Lung (tissue), 17 donors: ENCODE measurements at places on chromosomes 16 and 17. TPM values are rescaled to one million over a fixed set of nuclear protein-coding genes. Genes with fewer than 3 reads are reported as not detected.

The TBC1D3C gene
- total RNA-seq: not detected

The ABCA9 gene
- 24.7 TPM for total RNA-seq

The SPN gene
- total RNA-seq: 52.5 TPM

The SMIM36 gene
- total RNA-seq: not detected

The HGS gene
- total RNA-seq: 128 TPM

The TNFRSF17 gene
- 3.2 TPM for total RNA-seq

The NLRC5 gene
- total RNA-seq: 24.3 TPM

The GTF3C1 gene
- total RNA-seq: 71.1 TPM

The ZNF423 gene
- total RNA-seq: 4.9 TPM

The KRTAP1-1 gene
- total RNA-seq: not detected

The WFIKKN1 gene
- 0.31 TPM for total RNA-seq

The JPH3 gene
- total RNA-seq: 0.21 TPM

The KRTAP4-1 gene
- not detected for total RNA-seq

GRCh38 chr17:42530952-42531454 is 5.0 kb upstream of the NAGLU start:
- H3K27ac ChIP-seq: peak overlapping the region; percentile 46
- no peak for DNase-seq

DNA sequence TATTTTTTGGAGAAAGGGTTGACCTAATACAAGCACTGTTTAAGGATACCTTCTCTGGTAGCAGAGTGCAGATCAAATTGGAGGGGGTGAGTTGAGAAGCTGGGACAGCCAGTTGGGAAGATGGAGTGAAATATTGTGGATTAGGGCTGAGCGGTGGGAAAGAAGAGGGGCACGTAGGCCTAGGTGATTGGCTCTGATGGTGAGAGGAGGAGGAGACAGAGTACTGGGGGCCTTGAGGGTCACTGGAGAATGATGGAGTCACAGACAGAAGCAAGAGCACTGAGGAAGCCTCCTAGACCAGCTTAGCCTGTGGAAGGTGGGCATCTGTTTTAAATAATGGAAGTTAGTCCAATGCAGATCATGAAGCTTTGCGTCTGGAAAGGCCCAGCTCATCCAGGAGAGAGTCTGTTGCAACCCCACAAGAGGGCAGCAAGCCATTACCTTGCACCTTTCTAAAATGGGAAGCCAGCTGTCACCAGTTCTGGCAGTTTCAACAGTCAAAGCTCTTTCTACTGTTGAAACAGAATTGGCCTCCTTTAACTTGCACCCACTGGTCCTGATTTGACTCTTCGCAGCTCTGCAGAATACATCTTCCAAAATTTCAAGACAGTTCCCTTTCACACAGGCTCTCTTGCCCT is 11.8 kb downstream of the SLC9A5 start:
- no peaks in the 10 kb centered on the region for H3K4me1 ChIP-seq
- H3K36me3 ChIP-seq: peaks cover 40% of the 10 kb centered on the region
- H3K27ac ChIP-seq: no peak overlapping the region
- no peaks in the 10 kb centered on the region for H3K27me3 ChIP-seq

DNA sequence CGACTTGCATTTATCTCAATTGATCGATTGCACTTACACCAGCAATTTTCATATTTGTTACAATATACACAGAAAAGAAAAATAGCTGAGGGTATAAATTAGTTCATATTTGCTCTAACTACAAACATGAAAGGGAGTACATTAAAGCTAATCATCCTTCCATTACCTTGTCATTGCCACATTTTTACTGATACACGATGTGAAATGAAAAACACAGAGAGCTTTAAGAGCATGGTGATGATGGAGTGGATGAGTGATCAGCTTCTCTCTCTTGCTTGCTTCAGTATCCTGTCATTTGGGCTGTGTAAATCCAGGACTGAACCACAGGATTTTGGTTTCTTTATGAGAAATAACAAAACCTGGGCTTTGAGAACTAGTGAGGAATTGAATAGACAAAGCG is 1207.5 kb upstream of the GOT2 start:
- DNase-seq: no peak
- H3K4me3 ChIP-seq: no peak overlapping the region
- H3K27ac ChIP-seq: no peak overlapping the region
- H3K4me1 ChIP-seq: no peaks in the 10 kb centered on the region

DNA sequence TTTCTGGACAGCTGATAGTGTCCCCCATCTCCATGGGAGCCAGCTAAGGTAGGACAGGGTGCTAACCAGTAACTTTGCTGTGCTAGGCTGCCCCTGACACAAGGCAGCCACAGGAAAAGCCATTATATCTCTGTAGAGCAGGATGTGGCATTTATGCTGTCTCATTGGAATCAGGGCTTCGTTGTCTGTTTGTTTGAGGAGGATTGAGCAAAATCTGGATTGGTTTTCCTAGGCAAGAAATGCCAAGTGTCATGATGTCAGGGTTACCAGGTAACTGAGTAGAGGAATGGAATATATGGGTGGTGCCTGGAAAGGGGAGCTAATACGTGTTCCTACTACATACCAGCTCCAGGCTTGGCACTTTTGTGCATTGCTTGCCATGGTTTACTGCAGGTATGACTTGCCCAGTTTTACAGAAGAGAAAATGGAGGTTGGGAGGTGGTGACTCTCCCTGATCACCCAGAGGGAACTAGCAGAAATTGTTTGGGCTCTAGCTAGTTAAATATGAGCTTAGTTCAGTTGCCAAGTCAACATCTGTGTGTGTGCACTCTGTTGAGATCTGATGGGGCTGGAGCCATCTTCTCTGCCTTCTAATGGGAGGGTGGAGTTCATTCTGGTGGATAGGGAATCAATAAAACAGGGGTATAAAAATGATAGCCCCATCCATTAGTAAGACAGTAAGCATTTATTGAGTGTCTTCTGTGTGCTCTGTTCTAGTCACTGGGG is 33.9 kb downstream of the GNAO1 start:
- no peak overlapping the region for H3K4me3 ChIP-seq
- peaks cover 6% of the 10 kb centered on the region for H3K4me1 ChIP-seq
- H3K27ac ChIP-seq: no peak overlapping the region
- H3K27me3 ChIP-seq: no peaks in the 10 kb centered on the region
- DNase-seq: peak; percentile 44
- no peaks in the 10 kb centered on the region for H3K36me3 ChIP-seq

GRCh38 chr17:81035521-81036196 is 708 bp downstream of the BAIAP2 start:
- peak overlapping the region; percentile 79 for H3K27ac ChIP-seq
- H3K36me3 ChIP-seq: no peaks in the 10 kb centered on the region
- no peak for DNase-seq
- no peaks in the 10 kb centered on the region for H3K4me1 ChIP-seq

- peak overlapping the region; percentile 91 for H3K4me3 ChIP-seq
- H3K4me1 ChIP-seq: peaks cover 34% of the 10 kb centered on the region
- H3K36me3 ChIP-seq: peaks cover 8% of the 10 kb centered on the region
- H3K27me3 ChIP-seq: no peaks in the 10 kb centered on the region
- DNase-seq: no peak
These were observed 569 bp downstream of the FLII start for GRCh38 chr17:18257982-18258355.

- H3K27ac ChIP-seq: no peak overlapping the region
- no peaks in the 10 kb centered on the region for H3K4me1 ChIP-seq
- DNase-seq: no peak
- no peak overlapping the region for H3K4me3 ChIP-seq
- no peaks in the 10 kb centered on the region for H3K36me3 ChIP-seq
These were observed 123.2 kb downstream of the KCNJ18 start for GRCh38 chr17:21815352-21816063.

DNA sequence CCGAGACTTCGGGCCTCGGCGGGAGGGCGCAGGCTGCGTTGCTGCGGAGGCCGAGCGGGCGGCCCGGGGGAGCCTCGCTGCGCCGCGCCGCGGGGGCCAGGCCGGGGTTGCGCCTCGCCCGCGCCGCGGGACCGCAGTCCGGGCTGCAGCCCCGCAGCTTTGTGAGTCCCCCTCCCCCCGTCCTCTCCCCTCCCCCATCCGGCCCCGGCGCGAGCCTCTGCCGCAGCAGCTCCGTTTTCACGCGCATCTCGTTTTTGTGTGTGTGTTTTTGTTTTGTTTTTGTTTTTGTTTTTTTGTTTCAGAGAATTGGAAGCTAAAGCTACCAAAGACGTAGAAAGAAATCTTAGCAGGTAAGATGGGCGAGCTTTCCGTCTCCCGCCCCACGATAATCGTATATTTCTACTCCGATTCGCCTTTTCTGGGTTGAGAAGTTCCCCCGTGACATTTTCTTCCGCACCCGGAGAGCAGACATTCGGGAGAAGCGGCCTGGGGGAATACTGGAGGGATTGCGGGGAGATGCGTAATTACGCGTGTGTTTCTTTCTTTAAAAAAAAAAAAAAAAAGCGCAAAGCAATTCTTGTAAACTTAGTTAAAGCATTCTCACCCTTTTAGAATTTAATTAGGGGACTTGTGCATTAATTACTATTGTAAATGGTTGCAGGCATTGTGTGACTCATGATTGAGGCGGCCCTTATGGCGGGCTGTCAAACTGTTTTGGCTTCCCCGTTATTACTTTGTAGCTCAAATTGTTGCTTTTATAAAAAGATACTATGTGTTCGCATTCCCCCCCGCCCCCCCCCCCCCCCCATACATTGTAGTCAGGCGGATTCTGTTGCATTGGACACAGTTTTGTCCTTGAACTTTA is 732 bp downstream of the TNRC6A start:
- H3K27me3 ChIP-seq: no peaks in the 10 kb centered on the region
- peaks cover 12% of the 10 kb centered on the region for H3K4me1 ChIP-seq
- H3K4me3 ChIP-seq: peak overlapping the region; percentile 98
- peak; percentile 40 for DNase-seq
- peak overlapping the region; percentile 95 for H3K27ac ChIP-seq

GRCh38 chr16:77589071-77589765 is 133.1 kb upstream of the NUDT7 start:
- H3K27me3 ChIP-seq: no peaks in the 10 kb centered on the region
- H3K4me1 ChIP-seq: peaks cover 4% of the 10 kb centered on the region
- H3K4me3 ChIP-seq: no peak overlapping the region
- no peak overlapping the region for H3K27ac ChIP-seq
- no peaks in the 10 kb centered on the region for H3K36me3 ChIP-seq

DNA sequence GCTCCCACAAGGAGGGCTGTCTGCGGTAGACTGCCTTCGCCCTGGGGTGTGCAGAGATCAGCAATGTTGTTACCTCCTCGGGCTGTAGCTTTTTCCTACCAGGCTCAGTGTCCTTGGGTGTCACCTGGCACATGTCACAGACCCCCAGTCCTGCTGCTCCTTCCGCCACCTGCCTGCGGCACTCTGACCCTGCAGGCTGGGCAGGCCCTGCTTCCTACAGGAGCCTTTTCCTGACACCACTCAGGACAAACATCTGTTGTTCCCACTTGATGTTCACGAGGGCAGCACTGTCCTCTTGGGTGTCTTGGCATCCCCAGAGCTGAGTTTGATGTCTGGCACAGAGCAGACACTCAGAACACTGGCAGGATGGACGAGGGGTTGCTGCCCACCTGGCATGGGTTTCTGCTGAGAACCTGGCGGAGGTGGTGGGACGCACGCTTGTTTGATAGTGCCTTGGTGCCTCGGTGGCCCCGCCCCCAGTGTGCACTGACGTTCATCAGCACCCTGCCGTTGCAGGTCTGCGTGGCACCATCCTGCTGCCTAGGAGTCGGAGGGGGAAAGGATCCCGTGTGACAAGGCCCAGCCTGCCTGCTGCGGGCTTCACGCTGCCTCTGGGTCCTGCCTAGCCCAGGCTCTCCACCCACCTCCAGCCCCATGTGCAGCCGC is 26.7 kb upstream of the NUDT16L1 start:
- H3K4me3 ChIP-seq: no peak overlapping the region
- no peak for DNase-seq
- no peak overlapping the region for H3K27ac ChIP-seq
- no peaks in the 10 kb centered on the region for H3K27me3 ChIP-seq
- H3K4me1 ChIP-seq: peaks cover 15% of the 10 kb centered on the region

DNA sequence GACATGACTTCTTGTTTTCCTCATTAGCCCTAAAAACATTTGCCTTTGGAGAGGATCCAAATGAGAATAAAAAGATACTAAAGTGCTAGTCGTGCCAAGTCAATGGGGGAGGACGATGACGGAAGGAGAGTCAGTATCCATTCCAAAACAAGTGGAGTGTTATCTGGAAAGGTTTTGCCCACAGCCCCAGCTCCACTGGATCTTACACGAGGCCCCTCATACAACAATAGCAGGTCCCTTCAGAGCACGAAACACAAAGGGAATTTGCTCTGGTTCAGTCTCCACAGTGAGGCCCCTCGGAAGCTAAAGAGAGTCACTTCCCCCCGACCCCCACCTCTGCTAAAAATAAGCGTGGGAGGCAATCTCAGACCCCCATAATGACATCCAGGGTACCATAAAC is 496.9 kb upstream of the ZFHX3 start:
- H3K27me3 ChIP-seq: peaks cover 35% of the 10 kb centered on the region
- H3K36me3 ChIP-seq: no peaks in the 10 kb centered on the region
- H3K4me1 ChIP-seq: peaks cover 15% of the 10 kb centered on the region

- H3K4me3 ChIP-seq: no peak overlapping the region
- no peak overlapping the region for H3K27ac ChIP-seq
- no peaks in the 10 kb centered on the region for H3K36me3 ChIP-seq
- H3K4me1 ChIP-seq: no peaks in the 10 kb centered on the region
These were observed 143.8 kb downstream of the CPPED1 start for GRCh38 chr16:12659871-12660270.

- no peaks in the 10 kb centered on the region for H3K4me1 ChIP-seq
- no peak for DNase-seq
- H3K4me3 ChIP-seq: no peak overlapping the region
- no peak overlapping the region for H3K27ac ChIP-seq
These were observed 23.1 kb downstream of the COPRS start for GRCh38 chr17:31835984-31836383.

DNA sequence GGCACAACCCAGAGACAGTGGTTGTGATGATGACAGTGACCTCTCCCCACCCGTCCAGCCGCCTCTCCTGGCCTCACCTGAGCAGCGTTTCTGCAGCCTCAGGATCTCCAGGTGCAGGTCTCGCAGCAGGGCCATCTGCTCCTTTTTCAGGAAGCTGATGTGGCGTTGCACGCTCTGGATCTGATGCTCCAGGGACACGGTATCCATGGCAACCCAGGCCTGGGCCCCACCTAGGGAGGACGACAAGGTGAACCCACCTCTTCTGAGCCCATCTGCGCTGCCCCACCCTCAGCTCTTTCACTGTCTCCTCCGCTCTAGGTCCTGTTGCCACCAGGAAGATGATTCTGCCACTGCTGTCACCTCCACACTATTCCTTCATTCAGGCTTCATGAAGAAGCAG is 14.5 kb downstream of the CCDC92B start:
- no peak overlapping the region for H3K27ac ChIP-seq
- DNase-seq: no peak

DNA sequence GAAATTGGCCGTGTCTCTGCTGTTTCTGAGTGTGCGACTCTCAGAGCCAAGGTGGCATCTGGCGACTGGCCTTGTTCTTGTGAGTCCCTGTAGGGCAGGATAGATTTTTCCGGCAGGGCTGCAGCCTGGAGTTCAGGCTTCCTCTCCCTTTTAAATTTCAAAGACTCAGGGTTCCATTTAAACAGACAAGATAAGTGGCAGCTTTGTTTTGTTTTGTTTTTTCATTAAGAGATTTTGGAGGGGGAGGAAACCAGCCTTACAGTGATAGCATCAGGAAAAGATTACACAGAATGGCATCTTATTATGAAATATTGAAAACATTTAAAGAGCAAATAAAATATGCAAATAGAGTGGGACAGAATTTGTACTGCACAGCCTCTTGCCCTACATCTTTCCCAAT is 151.3 kb downstream of the RPTOR start:
- no peaks in the 10 kb centered on the region for H3K27me3 ChIP-seq
- peaks cover 6% of the 10 kb centered on the region for H3K4me1 ChIP-seq
- DNase-seq: no peak
- H3K4me3 ChIP-seq: no peak overlapping the region
